ENCODE measurements at places on chromosomes 6 and 20.
A peak's percentile ranks its signal among the peaks of the same experiment; 100 is the strongest.

DNA sequence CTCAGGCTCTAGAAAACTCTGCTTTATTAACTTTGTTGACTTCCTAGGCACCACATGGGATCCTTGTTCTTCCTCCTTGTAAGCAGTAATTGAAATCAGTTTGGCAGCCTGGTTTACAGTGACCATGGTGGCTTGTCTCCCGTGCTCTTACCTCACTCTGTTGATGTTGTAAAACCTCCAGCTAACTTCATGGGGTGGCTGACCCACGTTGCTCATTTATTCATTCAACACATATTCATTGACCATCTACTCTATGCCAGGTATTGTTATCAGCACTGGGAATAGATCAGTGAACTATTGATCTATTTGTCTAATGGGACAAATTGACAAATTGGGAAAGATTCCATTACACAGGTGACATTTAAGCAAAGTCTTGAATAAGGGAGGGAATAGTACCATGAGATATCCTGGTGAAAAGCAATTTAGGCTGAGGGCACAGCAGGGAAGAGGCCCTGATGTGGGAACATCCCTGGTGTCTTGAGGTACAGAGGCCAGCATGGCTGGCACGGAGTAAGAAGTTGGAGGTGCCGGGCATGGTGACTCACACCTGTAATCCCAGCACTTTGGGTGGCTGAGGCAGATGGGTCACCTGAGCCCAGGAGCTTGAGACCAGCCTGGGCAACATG, 19.1 kb downstream of the ESR1 start:
- no peak for DNase-seq

DNA sequence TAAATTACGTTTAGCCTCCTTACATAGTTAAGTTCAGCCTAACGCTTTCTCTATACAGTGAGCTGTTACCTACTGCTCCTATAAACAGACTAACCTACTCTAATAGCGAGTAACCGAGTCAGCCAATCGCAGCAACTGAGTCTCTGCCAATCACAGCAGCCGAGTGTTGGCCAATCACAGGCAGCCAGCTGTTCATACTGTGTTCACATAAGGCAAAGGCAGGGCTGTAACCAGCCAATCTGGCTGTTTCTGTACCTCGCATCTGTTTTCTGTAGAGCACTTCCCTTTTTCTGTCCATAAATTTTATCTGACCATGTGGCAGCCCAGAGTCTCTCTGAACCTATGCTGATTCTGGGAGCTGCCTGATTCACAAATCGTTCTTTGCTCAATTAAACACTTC, 263.9 kb upstream of the JARID2 start:
- no peak for DNase-seq

DNA sequence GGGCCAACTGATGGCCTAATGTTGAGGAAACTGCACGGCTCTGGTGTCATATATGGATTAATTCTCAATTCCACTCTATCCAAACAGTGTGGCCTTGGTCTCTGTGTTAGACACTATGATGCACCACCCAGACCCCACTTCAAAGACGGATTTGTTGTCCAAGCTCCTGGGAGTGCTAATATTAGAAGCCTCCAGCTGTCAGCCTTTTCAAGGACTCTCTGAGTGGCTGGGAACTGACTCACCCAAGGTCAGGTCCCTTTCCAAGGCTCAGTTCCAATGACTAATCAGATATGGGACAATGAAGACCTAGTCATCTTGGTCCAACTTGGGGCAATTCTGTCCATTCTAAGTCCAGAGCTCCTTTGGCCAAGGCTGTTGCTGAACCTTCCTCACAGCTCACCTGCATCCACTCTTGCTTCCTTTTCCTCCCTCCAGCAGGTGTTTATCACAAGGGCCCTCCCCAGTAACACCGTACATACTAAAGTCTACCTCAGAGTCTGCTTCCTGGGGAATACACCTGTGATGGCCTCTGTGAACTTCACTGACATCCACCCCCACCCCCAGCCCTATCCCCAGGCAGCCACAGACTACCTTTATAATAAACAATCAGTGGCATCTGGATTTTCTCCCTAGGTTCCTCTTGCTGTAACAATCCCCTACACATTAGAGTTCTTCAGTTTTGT, 7.2 kb upstream of the IL20RA start:
- DNase-seq = peak; percentile 25

GRCh38 chr6:21915707-21916260, 322.2 kb downstream of the SOX4 start:
- DNase-seq = peak; percentile 11

DNA sequence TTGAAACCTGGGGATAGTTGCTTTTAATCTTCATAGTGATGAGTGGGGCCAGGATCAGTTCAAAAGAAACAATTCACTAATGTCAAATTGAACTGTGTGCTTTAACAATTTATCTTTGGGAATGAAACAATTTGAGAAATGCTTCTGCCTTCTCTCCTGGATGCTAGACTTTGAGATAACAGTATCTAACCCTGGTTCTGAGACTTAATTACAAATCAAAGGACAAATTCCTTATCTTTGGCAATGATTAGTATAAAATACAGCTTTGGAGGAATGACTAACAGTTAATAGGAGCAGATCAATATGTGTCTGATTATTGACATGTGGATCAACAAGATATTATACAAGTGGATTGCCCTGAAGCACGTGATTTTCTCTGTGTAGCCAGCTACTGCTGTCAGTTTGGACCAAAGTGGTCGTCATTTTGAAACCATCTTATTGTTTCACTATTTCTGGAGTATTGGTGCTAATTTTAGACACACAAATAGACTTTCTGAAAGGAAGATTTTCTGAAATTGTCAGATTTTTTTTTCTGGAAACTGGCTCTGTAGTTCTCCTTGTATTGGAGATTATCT, 6.2 kb upstream of the FLRT3 start:
- DNase-seq = no peak

GRCh38 chr6:113401231-113401630, 455.9 kb upstream of the MARCKS start:
- no peak for DNase-seq

DNA sequence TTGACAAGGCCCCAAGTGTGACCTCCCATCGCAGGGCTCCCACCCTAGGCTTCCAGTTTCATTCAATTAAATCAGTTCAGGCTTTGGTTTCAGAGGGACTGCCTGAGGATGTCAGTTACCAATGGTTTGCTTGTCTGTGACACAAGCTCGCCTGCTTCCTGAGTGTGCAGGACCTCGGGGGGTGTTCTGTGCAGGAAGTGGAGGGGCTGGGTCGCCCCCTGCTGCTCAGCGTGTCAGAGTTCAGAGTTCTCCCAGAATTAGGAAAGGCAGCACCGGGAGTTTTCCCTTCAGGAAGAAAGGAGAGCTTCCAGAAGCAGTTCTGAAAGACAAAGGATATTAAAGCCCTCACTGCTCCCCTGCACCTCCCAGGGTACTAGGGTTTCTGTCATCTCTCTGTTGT, 50.8 kb upstream of the TGM3 start:
- no peak for DNase-seq

- DNase-seq = no peak
Observed at GRCh38 chr6:154637392-154637791, 95.8 kb upstream of the SCAF8 start.

DNA sequence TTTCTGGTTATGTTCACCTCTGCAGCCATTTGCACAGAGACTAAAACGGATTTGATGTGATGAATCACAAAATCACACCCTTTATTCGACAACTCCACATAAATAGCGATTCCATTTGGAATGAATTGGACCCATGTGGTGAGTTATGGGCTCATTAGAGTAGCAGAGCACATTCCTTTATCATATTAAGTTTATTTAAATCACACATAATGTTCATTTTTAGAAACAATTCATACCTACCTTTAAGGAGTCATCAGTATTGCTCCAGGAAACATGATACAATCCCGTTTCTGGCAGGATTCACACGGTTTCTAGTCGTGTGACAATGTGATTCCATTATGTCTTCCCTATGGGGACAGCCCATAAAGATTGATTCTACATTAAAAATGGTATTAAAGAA, 303.5 kb downstream of the CDH4 start:
- no peak for DNase-seq

DNA sequence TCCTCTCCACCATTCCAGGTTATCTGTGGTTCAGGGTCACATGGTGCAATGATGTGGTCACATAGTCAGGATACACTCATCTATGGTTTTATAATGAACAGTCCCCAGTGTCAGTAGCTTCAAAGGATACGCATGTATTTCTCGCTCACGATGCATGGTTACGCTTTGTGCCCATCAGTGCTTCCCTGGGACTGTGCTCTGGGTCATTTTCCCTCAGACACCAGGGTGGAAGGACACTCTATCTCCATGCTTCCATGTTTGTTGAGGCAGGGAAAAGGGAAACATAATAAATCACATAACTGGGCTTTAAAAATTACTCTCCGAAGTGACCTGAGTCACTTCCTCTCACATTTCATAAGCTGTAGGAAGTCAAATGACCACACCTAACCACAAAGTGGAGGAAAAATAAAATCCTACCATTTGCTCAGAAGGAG, 394.8 kb upstream of the NOX3 start:
- peak; percentile 27 for DNase-seq

DNA sequence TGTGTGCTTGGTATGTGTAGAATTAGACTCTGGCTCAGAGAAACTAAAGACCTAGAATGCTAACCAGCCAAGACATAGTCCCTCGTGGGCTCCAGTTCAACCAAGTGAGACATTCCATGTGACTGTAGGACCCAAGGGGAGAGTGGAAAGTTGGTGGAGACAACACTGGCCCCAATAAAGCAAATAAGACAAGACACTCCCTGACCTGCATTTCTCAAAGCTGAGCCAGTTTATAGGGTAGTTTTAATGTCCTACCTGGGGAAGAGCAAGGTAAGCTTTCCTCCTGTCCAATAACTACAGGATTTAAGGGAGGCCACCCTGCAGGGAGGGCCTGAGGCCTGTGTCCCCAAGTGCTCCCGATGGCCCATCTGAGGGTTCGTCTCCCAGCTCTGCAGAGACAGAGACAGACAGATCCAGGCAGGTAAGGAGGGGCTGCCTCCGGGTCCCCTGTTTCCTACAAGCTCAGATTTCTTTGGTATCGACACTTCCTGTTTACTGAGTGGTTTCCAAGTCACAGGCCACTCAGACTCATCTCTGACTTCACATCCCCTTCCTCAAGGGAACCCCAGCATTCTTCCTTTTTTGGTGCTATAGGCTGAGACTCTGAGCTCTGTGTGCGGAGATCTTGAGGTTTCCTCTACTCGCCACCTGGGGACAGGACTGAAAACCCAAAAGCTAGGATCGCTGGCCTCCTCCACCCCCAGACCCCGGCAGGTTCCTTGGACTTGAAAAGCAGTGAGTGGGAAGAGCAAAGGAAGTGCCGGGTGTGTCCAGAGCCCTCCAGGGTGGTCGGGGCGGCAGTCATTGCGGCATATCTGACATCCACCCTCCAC, 92.4 kb downstream of the PRND start:
- DNase-seq = no peak

DNA sequence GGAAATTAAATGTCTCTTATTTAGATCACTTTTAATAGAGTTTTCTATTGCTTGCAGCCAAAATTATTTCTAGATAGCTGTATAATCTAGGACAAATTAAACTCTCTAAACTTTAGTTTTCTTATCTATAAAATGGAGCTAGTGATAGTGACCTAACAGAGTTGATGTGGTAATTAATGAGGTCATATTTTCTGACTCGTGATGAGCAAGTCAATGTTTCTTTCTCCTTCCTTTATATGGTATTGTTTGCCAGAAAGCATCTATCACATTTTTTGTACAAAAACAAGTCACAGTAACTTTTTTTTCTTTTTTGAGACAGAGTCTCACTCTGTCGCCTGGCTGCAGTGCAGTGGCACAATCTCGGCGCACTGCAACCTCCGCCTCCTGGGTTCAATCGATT, 267.7 kb downstream of the FARS2 start:
- DNase-seq = no peak

- peak; percentile 83 for DNase-seq
Observed at GRCh38 chr6:137811121-137811915, 55.7 kb upstream of the TNFAIP3 start.

GRCh38 chr6:85252552-85252951, 197.3 kb upstream of the NT5E start:
- no peak for DNase-seq

DNA sequence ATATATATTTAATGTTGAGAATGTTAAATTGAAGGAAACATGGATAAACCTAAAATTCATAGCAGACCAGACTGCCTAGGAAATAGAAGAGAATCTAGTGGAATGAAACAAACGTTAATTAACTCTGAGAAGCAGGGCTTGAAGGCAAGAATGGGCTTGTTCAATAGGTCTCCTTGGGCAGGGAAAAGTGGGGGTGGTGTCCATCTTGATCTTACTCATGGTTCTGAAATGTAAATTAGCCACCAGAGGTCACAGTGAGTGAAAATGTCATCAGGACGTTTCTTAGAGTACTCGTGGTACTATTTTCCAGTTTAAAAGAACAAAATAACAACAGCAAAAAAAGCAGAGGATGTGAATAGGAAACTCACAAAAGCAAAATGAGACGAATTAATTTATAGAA, 66.8 kb upstream of the BTBD3 start:
- peak; percentile 33 for DNase-seq

DNA sequence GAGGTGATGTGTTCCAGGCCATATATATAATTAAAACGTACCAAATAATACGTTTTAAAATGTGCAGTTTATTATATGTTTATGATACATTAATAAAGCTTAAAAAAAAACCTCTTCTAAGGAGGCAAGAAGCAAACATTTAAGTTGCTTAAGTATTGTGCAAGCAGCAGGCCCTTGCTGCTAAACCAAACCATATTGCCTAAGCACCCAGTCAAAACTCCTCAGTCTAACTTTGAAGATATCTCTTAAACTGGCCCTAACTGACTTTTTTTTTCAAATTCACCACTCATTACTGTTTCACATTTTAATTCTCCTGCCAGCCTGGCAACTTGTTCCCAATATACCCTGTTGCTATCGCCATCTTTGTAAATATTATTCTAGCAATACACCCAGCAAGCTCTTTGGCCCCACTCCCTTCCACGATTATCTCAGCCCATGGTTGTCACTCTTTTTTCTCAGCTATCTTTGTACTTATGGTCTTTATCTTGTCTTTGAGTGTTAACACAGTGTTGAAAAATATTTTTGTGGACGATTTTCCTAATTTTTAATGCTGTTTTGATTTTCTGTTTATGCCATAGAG, 60.9 kb downstream of the C6orf58 start:
- no peak for DNase-seq

GRCh38 chr6:434051-434705, 42.6 kb downstream of the IRF4 start:
- DNase-seq = no peak

DNA sequence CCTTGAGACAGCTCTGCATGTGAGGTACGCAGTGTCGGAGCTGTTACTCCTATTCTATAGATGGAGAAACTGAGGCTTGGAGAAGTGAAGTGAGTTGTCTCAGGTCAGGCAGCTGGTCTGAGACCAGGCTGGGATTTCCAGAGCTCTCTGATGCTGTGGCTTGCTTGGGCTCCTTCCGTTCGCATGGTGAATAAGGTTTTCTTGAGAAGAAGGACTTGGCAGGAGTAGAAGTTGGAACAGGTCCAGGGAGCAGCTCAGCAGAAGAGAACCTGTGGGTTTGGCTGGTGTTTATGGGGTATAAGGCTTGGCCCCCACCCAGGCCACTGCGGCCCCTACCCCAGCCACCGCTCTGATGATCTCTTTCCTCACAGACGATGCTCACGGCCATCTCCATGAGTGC, 7.4 kb downstream of the SLC12A5 start:
- DNase-seq = no peak

All from urothelium cell line (cell line).